Brain (organoid and tissue), 16 donors: ENCODE measurements at places on chromosomes 16 and 17. TPM values are rescaled to one million over a fixed set of nuclear protein-coding genes. Genes with fewer than 3 reads are reported as not detected.

- no peak for DNase-seq
These were observed 104.3 kb upstream of the NUDT7 start for GRCh38 chr16:77617996-77618395.

- no peak for DNase-seq
These were observed 128.5 kb downstream of the MRTFB start for GRCh38 chr16:14199624-14200023.

DNA sequence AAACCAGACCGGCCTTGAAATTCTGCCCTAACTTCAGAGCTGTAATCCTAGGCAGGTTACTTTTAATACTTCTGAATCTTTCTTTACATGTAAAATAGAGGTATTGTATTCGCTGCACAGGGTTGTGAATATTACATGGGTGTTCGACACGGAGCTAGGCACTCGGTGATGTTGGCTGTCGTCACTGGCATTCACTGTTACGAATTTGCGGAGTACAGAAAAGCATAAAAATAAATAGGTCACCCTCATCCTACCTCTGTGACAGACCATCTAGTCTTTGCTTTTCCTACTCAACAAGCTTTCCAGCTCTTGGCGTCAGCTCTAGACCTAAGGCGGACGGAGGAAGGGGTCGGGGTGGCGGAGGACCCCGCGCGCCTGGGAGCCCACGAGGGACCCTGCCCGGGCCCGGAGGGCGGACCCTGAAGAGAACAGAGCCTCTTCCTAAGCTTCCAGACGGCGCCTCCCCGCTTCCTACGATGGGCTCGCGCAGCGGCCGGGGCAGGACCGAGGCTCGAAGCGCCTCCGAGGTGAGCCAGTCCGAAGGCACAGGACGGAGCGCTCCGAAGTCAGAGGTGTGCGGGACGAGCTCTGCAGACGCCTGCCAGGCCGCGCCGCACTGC, 879 bp upstream of the SPG7 start:
- DNase-seq: no peak

- no peak for DNase-seq
These were observed 44.8 kb upstream of the MSI2 start for GRCh38 chr17:57211543-57211942.

GRCh38 chr17:16599537-16599936, 30.5 kb upstream of the ZNF287 start:
- no peak for DNase-seq

- DNase-seq: peak; percentile 28
These were observed at the start of gene CIITA for GRCh38 chr16:10876799-10877341. CIITA (plus strand) TSS chr16:10877202; CDS start chr16:10877331, 129 bp downstream.

GRCh38 chr17:39688945-39689344, 1.1 kb upstream of the PGAP3 start:
- DNase-seq: no peak

DNA sequence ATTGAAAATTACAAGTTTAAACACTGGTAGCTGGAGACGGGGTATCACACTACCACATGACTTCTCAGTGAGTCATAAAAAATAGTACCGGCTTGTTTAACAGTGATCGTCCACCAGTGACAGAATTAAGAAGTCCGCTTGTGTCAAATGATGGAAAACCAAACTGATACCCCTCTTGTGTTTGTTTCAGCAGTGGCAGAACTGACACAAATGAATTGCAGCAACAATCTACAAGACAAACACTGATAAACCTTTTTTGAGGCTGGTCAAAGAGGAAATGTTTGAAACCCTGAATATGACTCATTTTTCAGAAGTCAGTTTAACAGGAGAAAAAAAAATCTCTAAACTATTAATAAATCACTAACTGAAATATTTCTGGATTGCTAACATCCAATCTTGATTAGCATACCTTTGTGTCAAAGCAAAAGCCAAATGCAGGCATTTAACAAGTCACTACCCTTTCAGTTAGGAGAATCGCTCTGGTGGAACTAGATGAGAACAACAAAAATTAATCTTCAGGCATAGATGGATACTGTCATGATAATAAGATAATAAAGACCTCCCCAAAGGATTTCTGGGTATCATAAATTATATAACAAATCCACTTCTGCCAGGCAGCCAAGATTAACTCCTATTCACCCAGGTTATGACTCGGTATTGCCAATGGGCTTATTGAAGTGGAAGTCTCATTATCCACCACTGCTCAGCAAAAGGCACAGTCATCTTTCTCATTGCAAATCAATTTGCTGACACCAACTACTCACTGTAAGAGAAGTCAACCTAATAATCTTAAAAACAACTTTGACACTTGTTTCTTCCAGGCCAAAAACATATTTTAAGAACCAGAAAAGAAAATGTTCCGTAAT, 20.8 kb downstream of the DCUN1D3 start:
- no peak for DNase-seq

DNA sequence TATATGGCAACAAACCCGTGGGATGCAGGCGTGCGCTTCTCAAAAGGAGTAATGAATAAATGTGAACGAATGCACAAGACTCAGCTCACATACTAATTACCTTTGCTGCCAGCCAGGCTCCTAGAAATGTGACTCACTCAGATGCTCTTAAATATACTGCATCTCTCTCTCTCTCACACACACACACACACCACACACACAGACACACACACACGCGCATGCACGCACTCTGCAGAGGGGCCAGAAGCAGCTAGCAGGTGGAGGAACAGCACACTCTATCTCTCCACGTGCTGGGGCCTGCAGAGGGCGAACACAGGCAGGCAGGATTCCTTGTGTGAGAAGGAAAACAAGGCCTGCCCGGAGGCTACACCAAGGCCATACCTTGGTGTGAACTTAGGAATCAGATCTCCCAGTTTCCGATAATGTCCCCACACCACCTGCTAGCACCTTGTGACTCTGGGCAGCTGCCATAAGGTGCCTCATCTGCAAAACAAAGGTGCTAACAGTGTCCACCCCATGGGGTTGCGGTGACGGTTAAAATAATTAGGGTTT, 5.3 kb downstream of the GPRC5B start:
- peak; percentile 85 for DNase-seq

DNA sequence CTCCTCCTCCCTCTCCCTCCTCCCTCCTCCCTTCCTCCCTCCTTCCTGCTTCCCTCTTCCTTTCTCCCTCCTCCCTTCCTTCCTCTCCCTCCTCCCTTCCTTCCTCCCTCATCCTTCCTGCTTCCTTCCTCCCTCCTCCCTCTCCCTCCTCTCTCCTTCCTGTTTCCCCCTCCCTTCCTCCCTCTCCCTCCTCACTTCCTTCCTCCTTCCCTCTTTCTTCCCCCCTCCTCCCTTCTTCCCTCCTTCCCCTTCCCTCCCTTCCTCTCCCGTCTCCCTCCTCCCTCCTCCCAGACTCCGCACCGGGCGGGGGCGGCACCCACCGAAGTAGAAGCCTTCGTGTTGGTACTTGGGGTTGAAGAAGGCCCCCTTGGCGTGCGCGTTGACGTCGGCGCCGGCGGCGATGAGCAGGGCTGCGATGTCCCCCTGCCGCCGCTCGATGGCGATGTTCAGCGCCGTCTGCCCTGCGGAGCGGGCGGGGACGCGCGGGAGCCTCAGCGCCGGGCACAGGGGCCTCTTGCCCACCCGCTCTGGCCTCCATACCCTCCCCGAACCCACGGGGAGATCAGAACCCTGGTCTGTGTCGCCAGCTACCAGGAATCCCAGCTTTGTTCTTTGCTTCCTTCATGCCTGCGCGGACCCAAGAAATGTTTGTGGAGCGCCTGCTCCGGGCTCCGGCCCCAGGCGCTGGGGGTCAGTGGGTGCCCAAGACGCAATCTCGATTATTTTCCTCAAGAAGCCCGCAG, 22.2 kb downstream of the TRPV3 start:
- DNase-seq: peak; percentile 86

DNA sequence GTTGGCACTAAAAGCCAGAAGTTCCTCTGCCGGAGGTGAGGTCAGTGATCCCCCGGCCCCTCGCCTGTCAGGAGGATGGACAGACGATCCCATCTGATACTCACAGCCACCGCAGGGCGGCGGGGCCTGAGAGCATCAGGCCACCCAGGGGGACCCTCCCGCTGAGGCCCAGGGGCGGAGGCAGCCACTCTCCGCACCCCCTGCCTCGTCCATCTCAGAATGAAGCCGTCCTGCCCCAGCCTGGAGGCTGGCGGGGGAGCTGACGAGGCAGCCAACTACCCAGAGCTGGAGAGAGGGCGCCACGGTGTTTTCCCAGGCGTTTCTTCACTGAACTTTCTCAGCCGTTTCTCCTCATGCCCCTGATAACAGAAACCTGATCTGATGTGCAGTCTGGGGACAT, 22.6 kb downstream of the TPSD1 start:
- no peak for DNase-seq

- no peak for DNase-seq
These were observed 201.5 kb upstream of the N4BP1 start for GRCh38 chr16:48811478-48811877.

DNA sequence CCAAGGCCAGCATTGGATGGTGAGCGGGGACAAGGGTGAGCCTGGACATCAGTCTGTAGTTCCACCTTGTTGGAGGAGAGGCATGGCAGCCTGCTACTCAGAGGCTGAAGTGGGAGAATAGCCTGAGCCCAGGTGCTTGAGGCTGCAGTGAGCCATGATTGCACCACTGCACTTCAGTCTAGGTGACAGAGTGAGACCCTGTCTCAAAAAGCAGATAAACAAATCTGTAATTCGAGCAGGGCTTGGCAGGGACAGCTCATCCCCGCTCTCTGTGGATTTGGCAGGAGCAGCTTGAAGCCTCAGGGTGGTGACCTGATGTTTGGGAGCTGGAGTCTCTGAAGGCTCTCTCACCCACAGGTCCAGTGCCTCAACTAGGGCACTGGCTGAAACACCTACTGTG, 38.6 kb upstream of the ZCCHC14 start:
- DNase-seq: no peak

- DNase-seq: peak; percentile 98
These were observed at the start of gene NUDT7 for GRCh38 chr16:77722309-77723107. NUDT7 (plus strand) TSS chr16:77722514; CDS start chr16:77722583, 69 bp downstream.

PRR15L gene
- 30.5 TPM for polyA plus RNA-seq

KRTAP9-8 gene
- not detected for polyA plus RNA-seq

CFAP97D1 gene
- polyA plus RNA-seq: not detected

KRT14 gene
- polyA plus RNA-seq: not detected
